ENCODE measurements at places on chromosomes 6 and 20.

DNA sequence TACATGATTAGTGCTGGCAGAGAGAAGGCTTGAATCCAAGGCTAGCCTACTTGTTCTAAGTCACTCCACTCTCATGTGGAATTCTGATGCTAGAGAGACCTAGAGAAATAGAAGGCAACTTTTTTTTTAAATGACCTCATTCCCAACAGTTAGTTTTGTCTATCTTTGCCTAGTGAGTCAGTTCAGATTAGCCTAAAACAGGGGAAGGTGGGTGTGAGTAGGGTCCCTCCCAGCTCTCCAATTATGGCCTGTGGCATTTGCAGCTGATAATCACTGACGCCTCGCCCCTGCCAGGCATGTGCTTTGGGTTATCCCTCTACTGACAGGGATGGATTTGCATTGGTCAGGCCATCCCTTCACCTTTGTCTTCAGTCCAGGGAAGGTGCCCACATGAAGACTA lies 13.6 kb downstream of the TXLNB start:
- no peak for DNase-seq

DNA sequence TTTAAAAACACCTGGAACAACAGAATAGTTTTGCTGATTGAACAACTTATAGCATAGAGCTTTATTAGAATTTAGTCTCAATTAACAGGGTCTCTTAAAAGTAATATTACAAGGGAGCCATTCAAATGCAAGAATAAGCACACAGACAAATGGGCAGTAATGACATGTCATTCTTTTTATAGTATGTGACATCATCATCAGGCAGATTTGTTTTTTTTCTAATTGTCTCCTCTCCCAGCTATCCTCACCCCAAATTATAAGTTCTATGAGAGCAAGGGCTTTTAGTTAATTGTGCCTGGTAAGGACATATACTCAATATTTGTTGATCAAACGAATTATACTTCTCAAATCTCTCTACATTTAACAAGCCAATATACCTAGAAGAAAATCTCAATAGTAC lies 11.0 kb downstream of the PGM3 start:
- no peak for DNase-seq

- no peak for DNase-seq
Measured at GRCh38 chr6:112680091-112680490, 333.0 kb downstream of the RFPL4B start.

DNA sequence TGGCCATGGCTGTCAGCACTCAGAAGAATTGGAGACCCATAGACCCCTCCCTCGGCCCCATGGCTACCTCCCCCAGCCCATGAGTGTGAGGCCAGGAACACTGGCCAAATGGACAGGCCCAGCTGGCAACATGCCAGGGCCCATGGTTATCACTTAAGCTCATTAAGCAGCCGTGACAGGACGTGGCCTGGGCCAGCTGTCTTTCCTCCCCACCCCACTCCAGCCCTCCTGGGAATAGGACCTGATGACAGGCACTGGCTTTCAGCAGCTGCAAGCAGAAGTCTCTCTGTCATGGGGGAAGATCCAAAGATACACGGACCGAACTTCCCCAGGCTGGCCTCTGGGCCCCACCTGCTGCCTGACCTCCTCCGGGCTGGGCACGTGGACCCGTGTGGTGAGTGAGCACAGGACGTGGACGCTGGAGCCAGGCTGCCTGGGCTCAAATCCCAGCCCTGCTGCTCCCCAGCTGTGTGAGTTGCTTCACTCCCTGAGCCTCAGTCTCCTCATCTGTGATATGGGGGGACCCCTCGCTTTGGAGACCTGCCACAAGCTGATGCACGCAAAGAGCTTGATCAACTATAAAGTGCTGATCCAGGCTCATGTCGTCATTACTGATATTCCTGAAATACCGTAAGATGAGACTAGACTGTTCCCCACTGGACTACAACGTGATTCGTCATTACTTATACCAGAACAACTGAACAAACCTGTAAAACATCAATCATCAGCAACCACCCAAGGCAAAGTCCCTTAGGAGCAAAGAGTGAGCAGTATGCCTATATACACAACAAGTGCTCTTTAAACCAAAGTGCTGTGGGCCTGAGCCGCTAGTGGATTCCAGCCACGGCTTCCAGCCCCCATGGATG lies 22.0 kb upstream of the VSTM2L start:
- no peak for DNase-seq
